RPMI7951 (cell line): ENCODE measurements at places on chromosomes 1 and 21.

GRCh38 chr1:56505792-56506743 lies 73.3 kb downstream of the PLPP3 start:
- no peak for DNase-seq

DNA sequence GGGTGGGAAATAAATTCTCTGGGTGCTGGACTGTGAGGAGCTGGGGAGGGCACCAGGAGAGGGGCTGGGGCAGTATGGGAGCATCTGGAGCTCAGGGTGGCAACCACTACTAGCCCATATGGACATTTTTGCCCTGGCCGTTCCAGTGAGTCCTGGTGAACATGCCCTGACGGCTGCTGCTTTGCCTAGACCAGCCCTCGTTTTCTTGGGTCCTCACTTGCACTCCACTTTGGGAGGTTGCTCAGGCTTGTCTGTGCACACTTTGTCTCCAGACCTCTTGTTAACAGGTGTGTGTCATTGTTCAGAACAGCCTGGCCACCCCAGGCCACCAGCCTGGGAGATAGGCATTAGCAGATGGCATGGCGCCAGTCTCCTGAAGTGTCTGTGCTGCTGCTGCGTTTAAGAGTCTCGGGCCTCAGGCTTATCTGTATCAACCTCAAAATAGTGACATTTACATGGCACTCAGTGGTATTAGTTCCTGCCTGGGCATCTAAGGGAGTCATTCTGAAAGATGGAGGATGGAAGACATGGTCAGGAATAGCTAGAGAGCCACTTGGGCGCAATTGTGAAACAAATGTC lies 190.5 kb downstream of the PTPRU start:
- DNase-seq, result no peak

DNA sequence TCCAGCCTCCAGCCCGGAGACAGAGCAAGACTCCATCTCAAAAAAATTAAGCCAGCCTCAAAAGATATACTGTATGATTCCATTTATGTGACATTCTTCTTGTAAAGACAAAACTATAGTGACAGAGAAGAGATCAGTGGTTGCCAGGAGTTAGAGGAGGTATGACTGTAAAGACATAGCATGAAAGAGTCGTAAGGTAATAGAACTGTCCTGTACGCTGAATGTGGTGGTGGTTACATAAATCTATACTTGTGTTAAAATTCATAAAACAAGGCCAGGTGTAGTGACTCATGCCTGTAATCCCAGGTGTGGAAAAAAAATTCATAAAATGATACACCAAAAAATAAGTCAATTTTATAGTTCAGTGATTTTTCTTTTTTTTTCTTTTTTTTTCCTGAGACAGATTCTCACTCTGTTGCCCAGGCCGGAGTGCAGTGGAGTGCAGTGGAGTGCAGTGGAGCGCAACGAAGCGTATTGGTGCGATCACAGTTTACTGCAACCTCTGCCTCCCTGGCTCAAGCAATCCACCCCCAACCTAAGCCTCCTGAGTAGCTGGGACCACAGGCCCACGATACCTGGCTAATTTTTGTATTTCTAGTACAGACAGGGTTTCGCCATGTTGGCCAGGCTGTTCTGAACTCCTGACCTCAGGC lies 84.9 kb upstream of the CXADR start:
- no peak for DNase-seq

GRCh38 chr1:116997636-116998035 lies 3.9 kb upstream of the CD101 start:
- peak; percentile 68 for DNase-seq

- DNase-seq, result no peak
These were observed 22.7 kb upstream of the CCSAP start for GRCh38 chr1:229365569-229365968.

GRCh38 chr1:244445320-244446181 lies 6.2 kb downstream of the ADSS2 start:
- DNase-seq, result peak; percentile 41

DNA sequence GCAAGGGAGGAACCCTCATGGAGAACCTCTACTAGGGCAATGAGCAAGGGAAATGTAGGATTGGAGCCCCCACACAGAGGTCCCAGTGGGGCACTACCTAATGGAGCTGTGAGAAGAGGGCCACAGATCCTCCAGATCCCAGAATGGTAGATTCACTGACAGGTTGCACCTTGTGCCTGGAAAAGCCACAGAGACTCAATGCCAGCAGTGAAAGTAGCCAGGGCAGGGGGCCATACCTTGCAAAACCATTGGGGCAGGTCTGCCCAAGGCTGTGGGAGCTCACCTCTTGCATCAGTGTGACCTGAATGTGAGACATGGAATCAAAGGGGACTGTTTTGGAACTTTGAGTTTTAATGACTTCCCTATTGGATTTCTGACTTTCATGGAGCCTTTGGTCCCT lies 17.9 kb downstream of the CFH start:
- DNase-seq, result no peak

- DNase-seq, result no peak
These were observed 676.6 kb downstream of the USP25 start for GRCh38 chr21:16406355-16406754.

- peak; percentile 50 for DNase-seq
These were observed 155.9 kb downstream of the PLXNA2 start for GRCh38 chr1:208088319-208088718.

GRCh38 chr1:17919525-17920439 lies 164.6 kb downstream of the ACTL8 start:
- peak; percentile 50 for DNase-seq

DNA sequence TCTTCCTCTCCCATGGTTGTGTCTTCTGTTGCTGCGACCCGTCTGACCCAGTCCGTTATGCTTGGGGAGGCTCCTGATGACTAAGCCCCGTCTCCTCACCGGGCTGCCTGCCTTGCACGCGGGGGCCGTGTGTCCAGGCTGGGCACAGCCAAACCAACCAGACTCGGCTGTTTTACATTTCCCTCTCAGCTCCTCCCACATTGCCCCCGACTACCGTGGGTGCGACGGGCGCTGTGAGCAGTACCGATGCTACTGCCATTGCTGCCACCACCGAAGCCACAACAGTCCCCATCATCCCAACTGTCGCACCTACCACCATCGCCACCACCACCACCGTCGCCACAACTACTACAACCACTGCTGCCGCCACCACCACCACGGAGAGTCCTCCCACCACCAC lies 46.0 kb upstream of the CNTN2 start:
- DNase-seq, result peak; percentile 7

- DNase-seq, result peak; percentile 45
These were observed 4.0 kb downstream of the CASQ2 start for GRCh38 chr1:115764541-115764940.
